ENCODE measurements at places on chromosomes 16 and 17. TPM values are rescaled to one million over a fixed set of nuclear protein-coding genes. Genes with fewer than 3 reads are reported as not detected.

DOC2A gene
- total RNA-seq = not detected

USP43 gene
- 11.6 TPM for total RNA-seq

OR3A1 gene
- not detected for total RNA-seq

SOST gene
- not detected for total RNA-seq
